NCI-H1417 (cell line): ENCODE measurements at places on chromosomes 2 and 18.

DNA sequence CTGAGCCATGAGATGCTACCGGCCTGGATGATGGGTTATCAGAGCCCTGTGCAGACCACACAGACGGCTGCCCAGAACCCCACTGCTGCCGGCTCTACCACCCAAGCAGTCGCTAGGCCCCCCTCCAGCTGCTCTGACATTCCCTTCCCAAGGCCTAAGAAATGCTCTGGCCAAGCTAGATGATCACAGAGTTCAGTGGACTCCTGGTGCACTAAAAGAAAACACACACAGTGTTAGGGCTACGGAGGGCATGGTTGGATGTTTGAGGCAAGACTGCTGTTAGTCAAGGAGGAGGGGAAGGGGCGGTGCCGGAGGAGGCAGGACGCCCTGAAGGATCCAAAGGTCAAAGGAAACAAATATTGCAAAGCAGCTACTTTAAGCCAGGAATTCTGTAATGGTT is 174.5 kb downstream of the MYCN start:
- no peak for DNase-seq

GRCh38 chr2:202831242-202832220 is 40.0 kb downstream of the ICA1L start:
- peak; percentile 10 for DNase-seq

DNA sequence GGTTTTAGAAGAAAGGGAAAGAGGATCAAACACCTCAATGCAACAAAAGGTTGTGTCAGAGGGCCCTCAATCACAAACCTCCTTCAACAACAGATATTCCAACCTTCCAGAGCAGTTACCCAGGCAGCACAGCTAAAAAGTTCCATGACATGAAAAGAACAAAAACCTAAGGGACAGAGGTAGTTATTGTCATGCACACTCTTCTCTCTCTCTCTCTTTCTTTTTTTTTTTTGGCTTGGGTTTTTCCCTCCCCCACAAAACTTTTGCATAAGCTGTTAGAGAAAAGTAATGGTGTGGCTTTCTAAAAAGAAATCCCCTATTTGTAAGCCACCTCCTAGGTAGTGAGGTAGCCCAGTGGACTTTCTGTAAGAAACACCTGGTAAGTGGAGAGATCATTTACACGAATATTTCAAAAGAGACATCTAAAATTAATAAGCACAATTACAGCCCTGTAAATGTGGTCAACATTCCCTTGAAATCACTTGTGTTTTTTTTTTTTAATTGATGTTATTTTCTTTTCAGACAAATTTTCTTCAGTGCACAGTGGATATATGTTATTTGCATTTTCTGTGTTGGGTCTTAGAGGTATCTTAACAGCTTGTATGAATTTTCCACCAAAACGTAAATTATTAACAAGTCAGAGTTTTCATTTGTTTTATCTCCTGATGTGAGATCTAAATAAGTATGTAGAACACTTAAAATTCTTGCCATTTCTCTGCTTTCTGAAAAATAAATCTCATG is 48.4 kb downstream of the ZEB2 start:
- DNase-seq, result no peak

DNA sequence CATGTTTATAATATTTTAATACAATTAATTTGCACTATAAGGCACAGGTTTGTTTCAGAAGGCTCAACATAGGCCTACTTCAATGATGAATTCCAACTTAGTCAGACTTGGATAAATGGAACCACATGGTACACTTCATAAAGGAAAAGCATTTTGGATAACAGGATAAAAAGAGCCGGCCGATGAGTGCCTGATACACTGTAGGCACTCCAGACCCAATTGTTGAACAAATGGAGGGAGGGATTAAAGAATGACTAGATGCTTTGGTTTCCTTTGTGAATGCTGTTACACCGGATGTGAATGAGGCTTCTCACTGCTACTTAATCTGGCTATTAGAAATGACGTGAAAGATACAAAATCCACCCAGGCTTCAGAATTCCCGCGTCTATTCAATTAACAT is 104.1 kb upstream of the KCTD1 start:
- DNase-seq, result no peak

- no peak for DNase-seq
These were observed 8.4 kb downstream of the SNRNP200 start for GRCh38 chr2:96296925-96297324.

DNA sequence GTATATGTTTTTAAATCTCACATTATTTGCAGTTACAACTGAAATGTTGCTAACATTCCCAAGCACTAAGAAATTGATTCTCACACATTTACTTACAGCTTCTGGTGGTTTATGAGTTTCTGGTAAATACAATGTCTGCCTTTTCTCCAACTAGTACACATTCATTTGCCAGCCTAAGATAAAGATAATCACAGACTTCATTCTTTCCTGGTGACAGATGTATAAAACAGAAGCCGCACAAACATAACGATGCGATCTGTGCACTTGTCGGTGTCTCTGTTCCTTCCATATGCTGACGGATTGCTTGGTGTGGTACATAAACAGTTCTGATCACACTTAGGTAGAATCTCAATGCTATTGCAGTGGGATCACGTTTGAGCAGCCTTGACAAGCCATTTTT is 100.4 kb upstream of the DDX18 start:
- no peak for DNase-seq

DNA sequence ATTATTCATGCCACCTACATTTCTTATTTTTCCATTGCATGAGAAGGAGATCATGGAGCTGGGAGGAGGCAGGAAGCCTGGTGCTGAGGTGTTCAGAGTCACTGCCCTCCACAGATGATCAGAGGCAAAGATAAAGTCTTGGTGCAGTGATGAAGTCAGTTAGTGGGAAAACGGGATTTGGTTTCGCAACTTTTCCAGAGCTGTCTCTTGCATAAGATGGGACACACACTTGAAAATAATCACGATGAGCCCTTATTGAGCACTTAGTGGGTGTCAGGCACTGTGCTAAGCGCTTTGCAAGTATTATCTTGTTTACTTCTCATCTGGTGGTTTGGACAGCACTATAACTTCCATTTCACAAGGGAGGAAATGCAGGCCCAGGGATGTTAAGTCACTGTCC is 222.1 kb upstream of the SMAD2 start:
- peak; percentile 8 for DNase-seq

DNA sequence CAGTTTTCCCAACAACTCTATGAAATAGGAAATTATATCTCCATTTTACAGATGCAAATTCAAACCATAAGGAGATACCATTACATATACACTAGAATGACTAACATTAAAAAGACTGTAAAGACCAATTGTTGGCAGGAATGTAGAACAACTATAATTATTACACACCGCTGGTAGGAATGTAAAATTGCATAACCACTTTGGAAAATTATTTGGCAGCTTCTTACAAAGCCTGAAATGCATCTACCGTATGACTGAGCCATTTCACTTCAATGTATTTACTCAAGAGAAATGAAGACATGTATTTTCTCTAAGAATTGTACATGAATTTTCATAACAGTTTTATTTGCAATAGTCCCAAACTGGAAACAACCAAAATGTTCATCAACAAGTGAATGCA is 189.1 kb upstream of the BCL2L11 start:
- DNase-seq, result no peak

GRCh38 chr2:24632172-24632571 is 141.1 kb downstream of the NCOA1 start:
- no peak for DNase-seq

DNA sequence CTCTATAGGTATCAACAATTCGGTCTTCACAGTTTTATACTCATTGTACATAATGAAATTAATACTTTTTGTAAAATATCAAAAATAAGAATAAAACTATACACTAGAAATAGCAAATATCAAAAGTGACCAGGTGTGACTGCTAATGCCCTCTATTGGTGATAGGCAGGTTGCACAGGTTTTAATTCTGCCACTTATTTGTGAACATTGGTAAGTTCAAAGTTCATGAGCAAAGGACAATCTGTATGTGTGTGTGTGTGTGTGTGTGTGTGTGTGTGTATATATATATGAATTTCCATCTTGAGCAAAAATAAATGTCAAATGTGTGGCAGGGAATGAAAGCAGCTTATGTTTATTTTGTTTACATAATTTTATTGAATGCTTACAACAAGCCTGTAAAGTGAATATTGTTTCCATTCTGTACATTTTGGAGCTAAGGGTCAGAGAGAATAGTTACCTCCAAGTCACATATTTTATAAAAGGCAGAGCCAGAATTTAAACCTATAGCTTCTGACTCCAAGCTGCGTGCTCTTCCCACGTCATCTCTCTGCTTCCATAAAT is 537.4 kb downstream of the CPS1 start:
- peak; percentile 37 for DNase-seq

- no peak for DNase-seq
These were observed 184.5 kb upstream of the VRK2 start for GRCh38 chr2:57862153-57862552.

DNA sequence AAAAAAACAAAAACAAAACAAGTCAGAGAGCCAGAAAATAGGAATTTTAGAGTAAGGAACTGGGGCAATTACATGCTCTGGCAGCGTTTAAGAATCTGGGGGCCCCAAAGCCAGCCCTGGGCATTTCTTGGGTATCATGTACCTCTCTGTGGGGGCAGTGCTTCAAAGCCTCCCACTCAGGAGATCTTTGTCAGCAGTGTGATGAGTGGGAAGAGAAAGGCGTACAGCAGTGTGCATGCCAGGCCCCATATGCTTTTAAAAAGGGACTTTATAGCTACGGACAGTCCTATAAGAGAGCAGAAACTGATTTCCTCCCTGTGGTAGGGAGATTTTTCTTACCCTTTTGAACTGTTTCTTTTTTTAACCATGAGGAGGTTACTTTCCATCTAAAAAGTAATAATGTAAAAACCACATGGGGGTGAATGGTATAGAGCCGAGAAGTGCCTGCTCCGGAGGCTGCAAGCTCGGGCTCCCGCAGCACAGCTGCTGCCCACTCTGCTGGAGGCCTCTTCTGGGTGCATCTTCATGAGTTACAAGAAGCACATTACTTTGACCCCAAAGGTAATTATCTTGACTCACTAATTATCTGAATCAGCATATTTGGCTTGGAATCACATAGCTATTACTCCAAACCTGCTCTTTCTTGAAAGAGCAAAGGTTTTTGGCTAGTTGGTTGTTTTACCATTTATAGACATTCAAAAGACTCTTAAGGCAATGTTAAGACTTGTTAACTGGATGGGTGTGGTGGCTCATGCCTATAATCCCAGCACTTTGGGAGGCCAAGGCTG is 46.4 kb downstream of the PROC start:
- DNase-seq, result no peak

GRCh38 chr18:48680339-48681250 is 141.8 kb downstream of the CTIF start:
- no peak for DNase-seq

DNA sequence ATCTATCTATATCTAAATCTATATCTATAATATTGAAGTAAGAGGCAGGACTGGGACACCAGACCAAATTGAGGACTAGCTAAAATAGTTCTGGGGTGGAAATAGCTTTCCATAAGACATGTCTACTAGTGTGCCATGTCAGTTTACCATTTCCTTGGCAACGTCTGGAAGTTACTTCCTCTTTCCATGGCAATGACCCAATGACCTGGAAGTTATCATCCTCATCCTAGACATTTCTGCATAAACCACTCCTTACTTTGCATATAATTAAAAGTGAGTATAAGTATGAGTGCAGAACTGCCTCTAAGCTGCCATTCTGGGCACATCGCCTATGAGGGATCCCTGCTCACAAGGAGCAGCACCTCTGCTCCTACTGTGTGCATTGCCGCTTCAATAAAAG is 734.0 kb upstream of the GCFC2 start:
- DNase-seq, result no peak

- no peak for DNase-seq
These were observed 85.6 kb upstream of the PPM1B start for GRCh38 chr2:44083054-44083453.

DNA sequence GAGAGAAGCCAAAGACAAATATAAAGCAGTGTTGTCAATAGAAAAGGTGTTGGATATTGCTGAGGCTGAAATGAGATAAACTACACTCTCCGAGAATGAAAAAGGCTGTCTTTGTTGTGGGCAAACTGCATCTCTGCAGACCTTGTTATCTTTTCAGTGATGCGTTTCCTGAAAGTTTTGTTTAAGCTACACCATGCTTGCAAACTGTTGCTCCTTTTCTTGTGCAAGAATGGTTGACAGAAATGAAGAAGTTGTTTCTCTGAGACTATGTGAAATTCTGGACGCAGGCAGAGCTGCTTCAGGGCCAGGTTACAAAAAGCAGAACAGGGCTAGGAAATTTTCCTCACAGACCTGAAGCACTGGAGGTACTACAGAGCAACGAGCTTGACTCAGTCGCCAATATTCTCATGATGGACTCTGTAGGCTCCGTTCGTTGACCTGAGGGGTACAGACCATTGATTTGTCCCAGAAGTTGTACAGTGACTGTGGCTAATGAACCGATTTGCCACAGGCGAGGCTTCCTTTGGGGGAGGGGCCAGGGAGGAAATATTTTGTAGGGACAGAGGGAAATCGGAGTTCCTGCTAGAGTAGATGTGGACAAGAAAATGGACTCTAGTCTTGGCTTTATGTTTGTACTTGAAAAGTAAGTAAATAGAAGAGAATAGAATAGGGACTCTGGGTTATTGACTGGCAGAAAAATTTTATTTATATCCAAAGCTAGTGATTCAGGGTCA is 3.5 kb upstream of the ATL2 start:
- DNase-seq, result no peak

- no peak for DNase-seq
These were observed 251.2 kb upstream of the RBBP8 start for GRCh38 chr18:22681908-22682307.

- DNase-seq, result no peak
These were observed 98.4 kb downstream of the PXDN start for GRCh38 chr2:1645761-1646476.

DNA sequence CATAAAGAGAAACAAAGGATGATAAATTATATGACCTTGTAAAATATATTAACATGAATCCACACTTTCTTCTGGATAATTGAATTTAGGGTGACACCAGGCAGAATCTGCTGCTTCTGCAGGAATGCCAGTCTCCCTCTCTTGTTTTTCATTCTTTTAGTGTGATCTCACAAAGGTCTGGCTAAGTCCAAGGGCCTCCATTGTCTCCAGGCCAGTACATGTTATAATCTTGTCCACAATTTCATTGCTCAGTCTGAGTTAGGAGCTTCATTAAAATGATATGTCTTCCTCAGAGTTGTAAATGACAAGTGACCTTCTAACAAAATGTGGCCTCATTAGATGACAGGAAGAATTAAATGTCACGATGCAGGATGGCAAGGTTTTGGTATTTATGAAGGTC is 110.2 kb downstream of the APOB start:
- DNase-seq, result no peak

GRCh38 chr18:35122586-35123224 is 81.5 kb downstream of the MAPRE2 start:
- peak; percentile 88 for DNase-seq
